Stimulated activated CD4-positive, alpha-beta T cell treated with anti-CD3 and anti-CD28 coated beads, Interleukin-4, amount 100 ng/mL, for 1 hour (primary cell): ENCODE measurements at places on chromosomes 16 and 17.

- no peak for DNase-seq
These were observed 2.9 kb downstream of the MYO15A start for GRCh38 chr17:18111330-18111971.

- DNase-seq, result no peak
These were observed 41.5 kb downstream of the CALB2 start for GRCh38 chr16:71399801-71400563.

- DNase-seq, result no peak
These were observed 289.1 kb downstream of the CA10 start for GRCh38 chr17:51869387-51869786.

GRCh38 chr16:66481081-66481942 lies 54.2 kb downstream of the BEAN1 start:
- no peak for DNase-seq

DNA sequence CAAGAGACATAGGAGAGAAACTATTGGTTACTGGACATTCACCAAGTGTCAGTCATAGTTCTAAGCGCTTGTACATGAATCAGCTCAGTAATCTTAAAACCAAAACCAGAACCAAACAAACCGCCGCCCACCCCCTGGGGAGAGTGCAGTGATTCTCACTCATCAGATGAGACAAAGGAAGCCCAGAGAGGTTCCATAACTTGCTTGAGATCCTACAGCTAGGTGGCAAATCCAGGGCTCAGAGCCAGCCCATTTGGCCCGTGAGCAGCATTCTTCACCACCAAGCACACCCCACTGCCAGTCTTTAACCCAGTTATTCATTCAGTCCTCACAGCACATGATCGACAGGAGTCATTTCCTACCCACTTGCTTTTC lies 37.2 kb upstream of the RGS9 start:
- peak; percentile 77 for DNase-seq

- DNase-seq, result no peak
These were observed 39.9 kb downstream of the USP32 start for GRCh38 chr17:60352071-60352470.

- DNase-seq, result no peak
These were observed 116.8 kb downstream of the ABCC6 start for GRCh38 chr16:16106466-16106865.

GRCh38 chr17:51435171-51435552 lies 174.8 kb downstream of the UTP18 start:
- no peak for DNase-seq

- no peak for DNase-seq
These were observed 46.9 kb downstream of the RAI1 start for GRCh38 chr17:17728146-17728545.
